Dermis microvascular lymphatic vessel endothelial cell (primary cell): ENCODE measurements at places on chromosomes 2 and 18. TPM values are rescaled to one million over a fixed set of nuclear protein-coding genes. Genes with fewer than 3 reads are reported as not detected.

DNA sequence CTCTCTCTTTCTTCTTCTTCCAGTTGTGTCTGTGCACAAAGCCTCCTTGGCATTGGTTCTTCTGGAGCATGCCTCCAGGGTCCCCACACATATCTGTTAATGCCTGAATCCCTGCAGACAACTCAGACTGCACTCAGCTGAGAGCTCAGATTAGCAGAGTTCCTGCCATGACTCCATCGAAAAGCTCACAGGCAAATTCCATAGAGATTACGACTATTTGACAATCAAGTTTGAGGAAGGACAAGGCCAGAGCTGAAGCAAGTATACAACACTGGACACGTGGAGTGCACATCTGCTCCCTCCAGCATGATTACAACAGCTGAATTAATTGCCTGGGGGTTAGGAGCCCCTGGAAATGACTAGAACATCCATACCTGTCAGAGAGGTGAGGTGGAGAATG is 190.7 kb downstream of the INSIG2 start:
- DNase-seq = no peak

- DNase-seq = no peak
These were observed 379.1 kb upstream of the ATP5MC3 start for GRCh38 chr2:175560521-175561169.

DNA sequence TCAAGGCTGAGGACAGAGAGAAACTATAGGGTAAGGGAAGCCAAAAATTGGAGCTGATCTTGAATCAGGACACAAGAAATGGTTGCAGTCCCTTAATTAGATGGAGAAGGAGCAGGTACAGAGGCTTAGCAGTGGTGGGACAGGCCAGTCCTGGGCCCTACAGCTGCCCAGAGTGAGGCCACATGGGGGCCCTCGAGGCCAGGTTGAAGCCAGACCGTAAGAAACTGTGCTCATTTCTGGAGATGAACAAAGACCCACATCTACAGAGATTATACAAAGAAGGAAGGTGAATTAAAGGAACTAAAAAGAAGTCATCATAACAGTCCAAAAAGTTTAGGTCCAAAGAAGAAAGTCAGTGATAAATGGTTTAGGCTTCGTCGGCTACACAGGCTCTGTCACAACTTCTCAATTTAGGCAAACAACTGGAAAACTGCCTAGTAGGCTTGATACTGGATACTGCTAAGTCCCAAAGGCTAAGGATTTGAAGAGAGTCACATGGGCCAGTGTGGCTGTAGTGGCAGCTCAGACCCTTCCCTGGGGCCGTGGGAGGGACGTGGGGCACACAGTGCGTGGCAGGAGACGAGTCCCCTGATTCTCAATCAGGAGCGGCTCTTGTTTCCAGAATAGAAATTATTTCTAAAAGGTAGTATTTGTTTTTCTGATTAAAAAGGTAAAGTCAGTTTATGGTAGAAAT is 50.4 kb upstream of the CNGA3 start:
- no peak for DNase-seq

DNA sequence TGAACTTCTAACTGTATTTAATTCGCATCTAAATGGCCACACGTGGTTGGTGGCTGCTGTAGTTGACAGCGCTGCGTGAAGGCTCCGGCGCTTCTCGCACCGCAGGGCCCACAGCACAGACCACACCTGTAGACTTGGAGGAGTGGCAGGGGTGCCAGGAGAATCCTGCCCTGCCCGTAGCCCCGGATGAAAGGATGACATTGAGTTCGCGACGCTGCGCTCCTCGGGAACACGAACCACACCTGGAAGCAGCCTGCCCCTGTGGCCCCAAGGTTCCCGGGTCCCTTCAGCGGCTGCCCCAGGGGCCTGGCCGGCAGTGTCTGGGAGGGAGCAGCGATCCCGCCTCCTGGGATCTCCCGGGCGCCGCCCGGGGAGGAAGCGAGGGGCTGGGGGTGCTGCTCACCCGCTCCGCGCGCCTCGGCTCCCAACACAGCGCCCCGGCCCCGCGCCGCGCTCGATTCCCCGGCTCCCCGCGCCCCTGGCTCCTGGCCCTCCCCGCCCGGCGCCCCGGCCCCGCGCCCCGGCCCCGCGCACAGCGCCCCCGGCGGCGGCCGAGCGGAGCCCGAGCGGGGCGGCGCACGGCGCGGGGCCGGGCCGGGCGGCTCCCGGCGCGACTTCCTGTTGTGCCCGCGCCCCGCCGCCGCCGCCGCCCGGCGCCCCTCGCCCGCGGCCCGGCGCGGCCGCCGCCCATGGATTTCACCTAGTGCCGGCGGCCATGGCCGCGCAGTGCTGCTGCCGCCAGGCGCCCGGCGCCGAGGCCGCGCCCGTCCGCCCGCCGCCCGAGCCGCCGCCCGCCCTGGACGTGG is at the start of gene RNPEPL1:
TSS of gene RNPEPL1 (plus strand) at position 613 of the 806 bp plus-strand sequence. CDS start at position 716, 103 bp downstream.
- no peak for DNase-seq

DNA sequence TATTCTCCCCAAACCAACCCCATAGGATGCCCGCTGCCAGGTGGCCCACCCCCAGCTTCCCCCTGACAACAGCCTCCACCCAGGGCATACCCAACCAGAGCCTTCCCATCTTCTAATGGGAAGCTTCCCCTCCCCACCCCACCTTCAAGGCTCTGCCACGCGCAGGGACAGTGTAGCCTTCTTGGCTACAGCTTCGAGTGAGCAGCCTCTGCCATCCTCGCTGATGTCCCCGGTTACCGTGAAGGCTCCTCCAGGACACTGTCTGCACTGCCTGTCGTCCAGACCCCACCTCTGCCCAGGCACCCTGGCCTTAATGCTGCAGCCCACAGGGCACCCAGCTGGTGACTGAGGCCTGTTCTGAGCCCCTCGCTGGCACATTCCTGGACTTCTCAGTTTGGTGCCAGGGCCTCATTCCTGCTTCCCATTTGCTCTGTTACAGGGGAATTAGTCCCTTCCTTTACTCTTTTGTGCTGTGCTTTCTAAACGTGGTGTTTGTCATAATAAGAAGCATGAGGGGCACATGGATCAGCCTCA is 13.0 kb upstream of the ADNP2 start:
- no peak for DNase-seq

- peak; percentile 39 for DNase-seq
These were observed 514 bp downstream of the BCL2L11 start for GRCh38 chr2:111121028-111121827.

GRCh38 chr2:142291969-142292368 is 161.2 kb upstream of the LRP1B start:
- DNase-seq = no peak

POTEC gene
- not detected in 2 replicates for total RNA-seq

RRM2 gene
- 18.1 and 29.1 TPM in 2 replicates for total RNA-seq

GRCh38 chr2:46861916-46862315 is 53.7 kb downstream of the MCFD2 start:
- no peak for DNase-seq

- no peak for DNase-seq
These were observed at the start of gene MOGAT1 for GRCh38 chr2:222671259-222672067. Gene MOGAT1 (plus strand): TSS chr2:222671658. CDS start chr2:222671786, 128 bp downstream.

GRCh38 chr18:76602191-76602590 is 107.1 kb upstream of the ZNF516 start:
- no peak for DNase-seq

- DNase-seq = no peak
These were observed 50.0 kb downstream of the SNORC start for GRCh38 chr2:232920055-232920454.
